ENCODE measurements at places on chromosomes 5 and 9. TPM values are rescaled to one million over a fixed set of nuclear protein-coding genes. Genes with fewer than 3 reads are reported as not detected.

GRCh38 chr5:154345255-154345952 lies 100.4 kb upstream of the SAP30L start:
- DNase-seq = no peak
- H3K27me3 ChIP-seq = no peaks in the 10 kb centered on the region
- H3K4me3 ChIP-seq = no peak overlapping the region

Gene SRP19
- total RNA-seq = 74.3 TPM

Gene C5orf63
- 5.7 TPM for total RNA-seq

Gene GCNT1
- 7.0 TPM for total RNA-seq

DNA sequence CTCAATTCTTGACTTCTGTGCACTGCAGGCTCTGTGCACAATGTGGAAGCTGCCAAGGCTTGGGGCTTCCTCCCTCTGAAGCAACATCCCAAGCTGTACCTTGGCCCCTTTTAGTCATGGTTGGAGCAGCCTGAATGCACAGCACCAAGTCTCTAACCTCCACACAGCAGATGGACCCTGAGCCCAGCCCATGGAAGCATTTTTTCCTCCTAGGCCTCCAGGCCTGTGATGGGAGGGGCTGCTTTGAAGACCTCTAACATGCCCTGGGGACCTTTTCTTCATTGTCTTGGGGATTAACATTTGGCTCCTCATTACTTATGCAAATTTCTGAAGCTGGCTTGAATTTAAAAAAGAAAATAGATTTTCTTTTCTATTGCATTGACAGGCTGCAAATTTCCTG lies 385.8 kb downstream of the LRRC70 start:
- H3K4me1 ChIP-seq = no peaks in the 10 kb centered on the region
- H3K4me3 ChIP-seq = no peak overlapping the region
- H3K36me3 ChIP-seq = no peaks in the 10 kb centered on the region
- no peaks in the 10 kb centered on the region for H3K27me3 ChIP-seq

DNA sequence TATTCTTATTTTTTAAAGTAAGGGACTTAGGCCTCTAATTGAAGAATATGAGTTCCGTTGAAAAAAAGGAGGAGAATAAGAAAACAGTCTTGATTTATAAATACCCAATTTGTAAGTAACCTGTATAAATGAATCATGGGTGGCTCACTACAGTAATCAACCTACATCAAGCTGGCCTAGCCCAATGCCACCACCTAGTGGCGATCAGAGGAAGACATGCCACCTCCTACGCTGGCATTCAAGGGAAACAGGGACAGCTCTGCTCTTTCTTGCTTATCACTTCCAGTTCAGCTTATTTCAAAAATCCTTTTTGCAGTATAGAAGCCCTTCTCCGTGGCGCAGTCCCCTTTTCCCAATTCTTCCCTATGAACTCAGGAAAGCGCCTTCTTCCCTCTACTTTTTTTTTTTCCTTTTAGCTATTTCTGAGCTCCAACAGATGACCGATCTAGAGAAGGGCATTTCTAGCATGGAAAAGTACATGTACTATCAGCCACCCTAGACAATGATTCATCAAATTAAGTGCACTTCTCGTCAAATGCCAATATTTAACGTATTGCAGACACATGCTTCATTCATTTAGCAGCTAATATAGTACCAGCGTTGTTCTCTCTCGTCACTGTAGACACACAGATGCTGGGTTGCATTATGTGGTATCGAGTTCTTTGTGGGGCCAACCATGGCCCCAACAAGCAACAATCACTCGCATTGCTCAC lies 28.3 kb downstream of the PTPN3 start:
- H3K27ac ChIP-seq = peak overlapping the region; percentile 50
- H3K4me1 ChIP-seq = peaks cover 29% of the 10 kb centered on the region
- DNase-seq = peak; percentile 91
- no peaks in the 10 kb centered on the region for H3K36me3 ChIP-seq

Gene F12
- total RNA-seq = 2.7 TPM

DNA sequence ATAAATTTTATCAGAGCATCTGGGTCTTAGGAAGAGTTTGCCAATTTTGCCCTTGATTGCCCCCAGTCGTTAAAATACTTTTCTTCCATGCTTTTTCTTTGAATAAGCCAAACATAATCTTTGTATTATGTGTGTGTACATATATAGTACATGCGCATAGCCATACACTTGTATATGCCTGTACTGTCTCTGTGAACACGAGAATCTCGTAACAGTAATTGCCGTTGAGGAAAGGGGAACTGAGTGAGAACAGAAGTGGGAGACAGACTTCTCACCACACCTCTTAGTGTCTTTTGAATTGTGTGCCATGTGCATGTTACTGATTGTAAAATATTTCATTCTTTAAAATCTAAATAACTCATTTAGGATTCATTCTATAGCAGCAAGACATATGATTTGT lies 79.6 kb upstream of the GRHPR start:
- no peaks in the 10 kb centered on the region for H3K27me3 ChIP-seq
- H3K4me3 ChIP-seq = no peak overlapping the region
- no peaks in the 10 kb centered on the region for H3K4me1 ChIP-seq
- H3K36me3 ChIP-seq = no peaks in the 10 kb centered on the region

Gene PCSK5
- 1.6 TPM for total RNA-seq

DNA sequence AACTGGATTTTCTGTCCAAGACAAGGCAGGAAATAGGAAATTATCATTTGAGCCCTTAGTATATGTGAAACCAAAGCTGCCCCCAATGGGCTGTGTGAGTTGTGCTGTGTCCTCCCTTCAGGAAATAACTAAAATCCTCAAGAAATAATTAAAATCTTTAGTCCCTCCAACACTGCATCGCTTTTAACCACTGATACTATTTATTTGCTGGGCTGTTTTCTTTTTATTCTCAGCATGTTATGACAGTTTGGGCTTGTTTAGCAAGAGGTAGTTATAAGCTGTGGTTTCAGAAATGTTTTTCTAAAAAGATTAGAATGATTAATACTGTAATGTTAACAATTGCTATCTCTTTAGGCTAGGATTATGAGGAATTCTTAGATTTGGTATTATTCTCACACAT lies 187.0 kb upstream of the KCNN2 start:
- H3K4me3 ChIP-seq = no peak overlapping the region
- no peaks in the 10 kb centered on the region for H3K27me3 ChIP-seq
- no peak for DNase-seq

GRCh38 chr9:6793203-6793602 lies 35.4 kb downstream of the KDM4C start:
- H3K27ac ChIP-seq = no peak overlapping the region
- DNase-seq = no peak
- peaks cover 36% of the 10 kb centered on the region for H3K36me3 ChIP-seq
- H3K4me1 ChIP-seq = peaks cover 6% of the 10 kb centered on the region
- no peak overlapping the region for H3K4me3 ChIP-seq
- no peaks in the 10 kb centered on the region for H3K27me3 ChIP-seq

DNA sequence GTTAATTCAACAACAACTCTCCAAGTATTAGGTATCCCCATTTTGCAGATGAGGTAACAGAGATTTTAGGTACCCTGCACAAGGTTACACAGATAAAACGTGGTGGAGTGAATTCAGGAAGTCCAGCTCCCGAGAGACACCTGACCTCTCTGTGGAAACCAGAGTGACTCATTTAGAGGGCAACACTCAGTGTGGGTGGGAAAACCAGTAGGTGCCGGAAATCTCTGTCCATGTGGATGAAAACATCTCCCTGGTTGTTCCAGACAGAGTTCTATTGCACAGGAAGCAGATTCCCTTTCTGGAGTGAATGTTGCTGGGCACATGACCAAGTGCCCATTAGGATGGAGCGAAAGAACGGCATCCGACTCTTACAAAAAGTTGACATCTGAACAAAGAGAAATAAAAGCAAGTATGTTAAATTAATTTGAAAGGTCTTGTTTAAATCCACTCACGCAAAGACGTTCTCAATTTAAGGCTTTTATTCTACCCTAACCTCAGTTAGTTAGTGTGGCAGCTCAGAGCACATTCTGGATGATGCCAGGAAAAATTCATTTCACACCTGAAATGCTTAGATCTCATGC lies 391.9 kb upstream of the WWC1 start:
- H3K36me3 ChIP-seq = no peaks in the 10 kb centered on the region
- H3K27ac ChIP-seq = no peak overlapping the region
- H3K27me3 ChIP-seq = no peaks in the 10 kb centered on the region

GRCh38 chr5:110823571-110823970 lies 84.8 kb downstream of the SLC25A46 start:
- no peak overlapping the region for H3K4me3 ChIP-seq
- no peaks in the 10 kb centered on the region for H3K27me3 ChIP-seq
- no peaks in the 10 kb centered on the region for H3K4me1 ChIP-seq
- no peak for DNase-seq

Gene SPTLC1
- 62.5 TPM for total RNA-seq

DNA sequence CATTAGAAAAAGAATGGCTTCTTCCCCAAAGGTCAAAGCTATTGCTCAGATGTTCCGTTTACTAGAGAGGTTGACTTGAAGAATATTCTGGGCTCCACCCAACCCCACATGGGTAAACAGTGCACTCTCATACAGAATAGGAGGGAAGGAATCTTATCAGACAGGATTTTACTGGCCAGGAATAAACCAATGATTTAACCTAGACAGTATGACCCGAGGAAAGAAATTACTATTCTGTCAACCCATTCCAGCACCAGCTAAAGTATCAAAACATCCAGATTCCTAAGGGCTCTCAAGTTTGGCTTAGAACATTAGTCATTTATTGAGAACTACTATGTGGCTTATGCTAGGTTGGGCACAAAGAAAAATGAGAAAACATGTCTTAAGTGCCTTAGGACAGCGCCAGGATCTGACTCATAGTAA lies 493.6 kb upstream of the KLF4 start:
- no peak for DNase-seq
- H3K4me3 ChIP-seq = no peak overlapping the region
- no peaks in the 10 kb centered on the region for H3K36me3 ChIP-seq

Gene MYORG
- total RNA-seq = 1.4 TPM

DNA sequence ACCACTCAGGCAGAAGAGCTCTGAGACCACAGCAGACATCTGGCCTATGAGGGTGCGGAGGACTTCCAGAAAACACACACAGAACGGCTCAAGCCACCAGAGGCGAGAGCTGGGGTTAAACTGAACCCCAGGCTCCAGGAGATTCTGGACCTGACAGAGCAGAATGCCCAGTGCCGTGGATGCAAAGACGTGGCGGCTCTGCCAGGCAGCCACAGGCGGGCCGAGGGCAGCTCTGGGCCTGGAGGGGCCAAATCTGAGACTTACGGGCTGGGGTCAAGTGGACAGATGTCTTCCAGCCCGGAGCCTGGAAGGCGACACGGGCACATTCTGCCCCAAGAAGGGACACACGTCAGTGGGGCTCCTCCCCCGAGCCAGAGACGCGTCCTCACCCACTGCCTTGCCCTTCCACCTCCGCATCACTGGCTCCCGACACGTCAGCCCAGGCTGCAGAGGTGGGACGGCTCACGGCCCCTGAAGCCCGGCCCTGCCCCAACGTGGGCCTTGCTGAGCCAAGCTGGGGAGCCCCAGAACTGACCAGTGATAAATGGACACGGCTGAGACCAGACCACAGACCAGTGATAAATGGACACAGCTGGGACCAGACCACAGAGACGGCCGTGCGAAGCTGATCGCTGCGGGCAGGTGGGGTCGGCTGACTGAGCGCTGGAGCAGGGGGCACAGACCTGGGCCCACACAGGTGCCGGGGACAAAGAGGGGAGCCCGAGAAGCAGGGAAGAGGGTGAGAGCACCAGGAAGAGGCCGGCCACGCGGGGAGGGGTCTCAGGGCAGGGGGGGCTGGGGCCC lies 40.9 kb upstream of the NSMF start:
- H3K4me3 ChIP-seq = no peak overlapping the region
- DNase-seq = no peak
- H3K27me3 ChIP-seq = no peaks in the 10 kb centered on the region
- H3K27ac ChIP-seq = no peak overlapping the region
- no peaks in the 10 kb centered on the region for H3K36me3 ChIP-seq

DNA sequence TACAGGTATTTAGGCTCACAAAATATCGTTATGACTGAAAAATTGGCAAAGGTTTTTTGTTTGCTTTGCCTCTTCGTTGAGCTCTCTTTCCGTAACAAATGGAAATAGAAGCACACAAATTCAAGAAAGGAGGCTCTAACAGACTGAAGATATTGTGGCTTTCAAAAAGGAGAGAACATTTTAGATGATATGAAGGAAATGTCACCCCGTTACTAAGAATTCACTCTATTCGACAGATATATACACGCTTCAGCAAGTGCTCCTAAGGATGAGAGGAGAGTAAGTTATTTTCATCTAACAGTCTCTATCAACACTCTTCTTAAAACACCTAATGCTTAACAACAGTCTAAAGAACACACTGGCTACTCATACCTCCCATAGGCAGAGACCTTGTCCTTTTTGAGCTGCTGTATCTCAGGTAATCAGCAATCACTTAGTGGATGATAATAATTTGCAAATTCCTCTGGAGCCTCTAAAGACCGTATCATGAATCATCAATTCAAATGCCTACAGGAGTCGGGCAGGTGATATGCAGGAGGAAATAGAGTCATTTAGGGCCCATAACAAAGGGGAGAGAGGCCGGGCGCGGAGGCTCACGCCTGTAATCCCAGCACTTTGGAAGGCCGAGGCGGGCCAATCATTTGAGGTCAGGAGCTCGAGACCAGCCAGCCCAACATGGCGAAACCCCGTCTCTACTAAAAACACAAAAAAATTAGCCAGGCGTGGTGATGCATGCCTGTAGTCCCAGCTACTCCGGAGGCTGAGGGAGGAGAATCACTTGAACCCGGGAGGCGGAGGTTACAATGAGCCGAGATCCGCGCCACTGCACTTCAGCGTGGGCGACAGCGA lies 1.4 kb upstream of the HSDL2 start:
- peaks cover 42% of the 10 kb centered on the region for H3K4me1 ChIP-seq
- peak overlapping the region; percentile 100 for H3K4me3 ChIP-seq
- H3K27me3 ChIP-seq = no peaks in the 10 kb centered on the region
- peaks cover under 1% of the 10 kb centered on the region for H3K36me3 ChIP-seq
- H3K27ac ChIP-seq = peak overlapping the region; percentile 100

- H3K4me3 ChIP-seq = no peak overlapping the region
- DNase-seq = no peak
- H3K36me3 ChIP-seq = no peaks in the 10 kb centered on the region
- H3K27me3 ChIP-seq = no peaks in the 10 kb centered on the region
- H3K27ac ChIP-seq = no peak overlapping the region
These were observed 27.8 kb upstream of the LAMC3 start for GRCh38 chr9:130981002-130981755.

Gene CDX1
- not detected for total RNA-seq
